ENCODE measurements at places on chromosomes 2 and 18.

- DNase-seq: no peak
These were observed 71.4 kb upstream of the THOC1 start for GRCh38 chr18:339200-339599.

DNA sequence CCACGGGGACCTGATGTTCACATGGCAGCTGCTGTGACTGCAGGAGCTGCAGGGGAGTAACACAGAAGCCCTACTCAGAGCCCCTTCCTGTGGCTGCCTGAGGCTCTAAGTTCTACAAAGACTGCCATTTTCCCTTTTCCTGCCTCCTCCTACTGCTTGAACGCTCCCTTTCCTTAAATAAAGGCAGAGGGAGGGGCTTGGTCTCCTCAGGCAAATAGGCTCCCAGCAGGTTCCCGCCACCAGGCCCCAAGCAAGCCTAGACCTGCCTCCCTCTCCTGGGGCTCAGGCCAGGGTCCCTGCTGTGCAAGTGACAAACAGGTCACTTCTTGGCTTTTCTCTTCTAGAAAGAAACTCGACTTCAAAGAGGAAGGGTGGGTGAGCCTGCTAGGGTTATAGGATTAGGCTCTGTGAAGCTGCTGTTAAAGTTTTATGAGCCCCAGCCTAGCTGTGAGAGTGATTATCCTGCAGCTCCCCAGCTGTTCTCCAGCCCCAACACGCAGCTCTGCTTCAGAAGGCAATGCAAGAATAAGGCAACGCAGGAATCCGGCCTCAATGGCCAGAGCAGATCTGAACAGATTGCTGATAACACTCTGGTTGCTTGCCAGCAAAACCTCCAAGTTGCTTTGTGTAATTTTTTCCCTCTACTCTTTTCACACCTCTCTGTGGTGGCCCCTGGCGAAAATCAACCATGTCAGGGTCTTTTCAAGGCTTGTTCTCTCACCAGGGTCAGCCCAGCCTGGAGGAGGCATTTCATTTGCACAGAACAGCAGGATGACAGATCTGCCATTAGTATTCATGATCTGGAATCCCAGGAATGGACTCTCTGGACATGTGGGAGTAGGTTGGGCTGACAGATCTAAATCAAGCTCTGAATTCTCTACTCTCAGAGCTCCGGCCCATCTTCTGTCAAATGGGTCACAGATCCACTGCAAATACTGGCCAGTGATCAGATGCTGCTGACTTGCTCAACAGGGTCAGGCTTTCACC, 71.3 kb downstream of the MRO start:
- no peak for DNase-seq

GRCh38 chr2:112582314-112582746, 2.1 kb upstream of the CHCHD5 start:
- DNase-seq: peak; percentile 65

GRCh38 chr2:111659361-111660333, 224.3 kb downstream of the ANAPC1 start:
- DNase-seq: peak; percentile 83

GRCh38 chr2:180367815-180368214, 360.7 kb upstream of the CWC22 start:
- DNase-seq: no peak

DNA sequence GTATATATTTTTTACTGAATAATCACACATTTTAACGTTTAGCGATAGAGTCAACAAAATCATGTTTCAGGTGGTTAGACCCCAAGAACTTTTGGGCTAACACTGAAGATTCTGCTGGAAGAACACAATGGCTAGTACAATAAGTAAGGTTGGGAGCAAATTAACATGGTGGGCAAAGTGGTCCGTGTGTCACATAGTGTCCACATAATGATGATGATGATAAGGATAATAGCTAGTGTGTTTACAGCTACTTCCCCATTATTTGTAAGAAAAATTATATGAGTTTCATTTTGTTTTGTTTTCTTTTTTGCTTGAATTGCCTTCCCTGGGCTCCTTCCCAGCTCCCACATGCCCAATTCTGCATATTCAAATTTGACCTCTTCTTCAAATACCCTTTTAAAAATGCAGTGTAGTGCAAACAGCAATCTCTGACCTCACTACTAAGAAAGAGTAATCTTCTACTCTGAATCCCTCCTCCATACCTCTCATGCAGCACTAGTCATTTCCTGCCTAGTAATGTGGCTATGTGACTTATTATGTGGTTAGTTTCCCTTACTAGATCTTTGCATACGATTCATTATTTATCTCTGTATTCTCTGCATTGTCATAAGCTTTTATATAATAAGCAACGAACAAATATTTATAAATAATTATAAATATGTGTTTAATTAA, 16.9 kb upstream of the VPS54 start:
- peak; percentile 55 for DNase-seq

DNA sequence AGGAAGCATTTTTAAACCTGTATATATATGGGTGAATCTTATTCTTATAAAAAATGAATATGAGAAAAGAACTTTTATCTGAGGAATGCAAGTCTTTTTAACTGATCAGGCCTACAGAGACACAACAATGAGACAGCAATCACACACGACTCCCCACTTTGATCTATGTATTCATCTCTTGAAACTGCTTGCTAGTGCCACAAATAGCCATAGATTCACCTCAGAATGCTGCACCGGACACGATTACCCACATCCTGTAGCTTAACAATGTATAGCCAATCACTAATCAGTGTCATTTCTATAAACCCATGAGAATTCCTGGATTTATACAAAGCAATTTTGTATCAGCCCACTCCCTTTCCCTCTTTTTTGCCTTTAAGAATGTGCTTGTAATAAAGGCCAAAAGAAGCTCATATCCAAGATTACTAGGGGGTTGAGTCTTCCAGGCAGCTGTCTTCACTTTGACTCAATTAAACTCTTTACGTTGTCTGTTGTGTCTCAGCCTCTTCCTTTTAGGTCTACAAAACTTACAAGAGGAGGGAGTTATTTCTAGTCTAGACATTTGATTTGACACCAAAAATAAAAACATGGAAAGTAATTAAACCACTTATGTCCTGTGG, 94.9 kb downstream of the MBD2 start:
- no peak for DNase-seq

GRCh38 chr18:77039196-77040130, 93.1 kb downstream of the MBP start:
- no peak for DNase-seq

DNA sequence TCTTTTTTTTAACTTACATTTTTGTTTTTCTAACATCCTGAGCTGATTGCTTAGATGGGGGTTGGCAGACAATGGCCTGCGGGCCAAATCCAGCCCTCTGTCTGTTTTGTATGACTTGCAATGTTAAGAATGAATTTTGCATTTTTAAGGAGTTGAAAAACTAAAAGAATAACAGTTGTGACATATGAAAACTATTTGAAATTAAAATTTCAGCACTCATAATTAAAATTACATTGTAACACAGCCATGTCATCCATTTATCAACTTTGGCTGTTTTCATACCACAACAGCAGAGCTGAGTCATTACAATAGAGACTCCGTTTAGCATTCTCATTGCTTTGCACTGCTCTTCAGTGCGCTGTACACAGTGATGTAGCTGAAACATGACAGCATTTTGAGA, 94.1 kb upstream of the MC4R start:
- DNase-seq: no peak

DNA sequence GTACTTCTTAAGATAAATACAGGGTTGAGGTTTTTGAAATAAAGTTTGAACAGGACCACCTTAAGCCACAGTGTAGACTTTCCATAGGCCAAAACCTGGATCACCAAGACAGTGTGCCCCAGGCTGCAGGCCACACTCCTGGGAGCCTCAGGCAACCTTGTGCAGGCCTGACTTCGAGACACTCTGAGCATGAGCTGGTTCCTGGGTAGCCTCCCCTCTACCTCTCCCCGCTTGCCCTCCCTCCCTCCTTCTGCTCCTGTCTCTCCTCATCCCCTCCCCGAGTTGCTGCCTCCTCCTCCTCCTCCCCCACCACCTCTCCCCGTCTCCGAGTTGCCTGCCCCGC, 10.6 kb upstream of the PROC start:
- no peak for DNase-seq

DNA sequence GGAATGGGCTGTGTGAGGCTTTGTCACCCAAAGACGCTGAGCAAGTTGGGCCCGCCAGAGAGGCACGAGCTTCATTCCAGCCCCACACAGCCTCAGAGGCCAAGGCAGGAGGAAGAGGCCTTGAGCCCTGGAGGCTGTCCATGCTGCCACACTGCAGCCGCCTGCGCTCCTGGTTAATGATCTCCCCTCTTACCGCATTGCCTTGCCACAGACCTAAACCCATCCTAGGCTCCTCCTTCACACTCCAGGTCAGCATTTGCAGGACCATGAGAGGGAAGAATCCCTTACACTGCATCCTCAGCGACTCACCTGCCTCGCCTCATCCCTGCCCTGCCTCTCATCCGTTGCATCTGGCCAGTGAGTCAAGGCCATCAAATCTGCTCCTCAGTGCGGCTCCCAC, 24.6 kb downstream of the KIF3C start:
- DNase-seq: no peak

DNA sequence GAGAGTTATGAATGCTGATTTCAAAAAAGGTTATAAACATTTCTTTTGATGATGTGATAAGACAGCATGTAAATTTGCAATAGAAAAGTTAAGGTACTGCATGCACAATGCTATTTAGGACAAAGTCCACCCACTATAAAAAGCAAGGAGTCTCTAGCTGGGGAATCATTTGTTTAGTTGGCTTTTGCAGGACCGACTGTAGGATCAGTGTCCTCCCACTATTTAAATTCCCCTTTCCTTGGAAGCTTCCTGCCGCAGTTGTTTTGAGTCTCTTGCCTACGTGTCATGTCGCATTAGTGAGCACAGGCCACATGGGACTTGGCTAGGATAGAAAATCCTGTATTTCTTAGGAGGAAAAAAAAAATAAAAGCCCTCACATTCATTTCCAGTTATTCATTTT, 13.1 kb downstream of the QPCT start:
- no peak for DNase-seq

- peak; percentile 24 for DNase-seq
These were observed 549.0 kb upstream of the VRK2 start for GRCh38 chr2:57497489-57498096.

- DNase-seq: no peak
These were observed 63.9 kb upstream of the TTC39C start for GRCh38 chr18:23950644-23951043.

DNA sequence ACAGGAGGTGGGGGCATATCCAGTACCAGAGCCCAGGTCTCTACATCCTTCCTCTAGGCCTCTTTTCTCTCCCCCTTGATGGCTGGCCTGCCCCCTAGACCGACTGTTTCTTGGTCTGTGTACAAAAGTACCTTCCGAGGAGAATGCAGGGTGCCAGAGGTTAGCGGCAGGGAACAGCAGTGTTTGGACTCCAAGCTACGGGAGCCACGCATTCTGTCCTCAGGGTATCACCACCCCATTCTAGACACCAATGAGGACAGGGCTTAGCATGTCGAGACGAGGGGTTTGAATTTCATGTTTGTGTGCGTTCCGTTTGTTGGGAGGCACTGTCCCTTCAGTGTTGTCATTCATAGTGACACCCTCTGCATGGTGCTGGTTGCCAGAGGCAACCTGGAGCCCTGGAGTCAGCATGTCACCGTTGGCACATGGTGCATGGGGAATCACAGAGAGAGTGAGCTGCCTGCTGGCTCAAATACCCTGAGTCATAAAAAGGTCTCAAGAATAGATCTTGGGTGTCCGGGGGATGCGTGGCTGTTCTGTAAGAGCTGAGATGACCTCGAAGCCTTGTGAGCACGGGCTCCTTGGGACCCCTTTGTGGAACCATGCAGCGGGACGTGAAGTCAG, 57.2 kb upstream of the LDLRAD4 start:
- no peak for DNase-seq

DNA sequence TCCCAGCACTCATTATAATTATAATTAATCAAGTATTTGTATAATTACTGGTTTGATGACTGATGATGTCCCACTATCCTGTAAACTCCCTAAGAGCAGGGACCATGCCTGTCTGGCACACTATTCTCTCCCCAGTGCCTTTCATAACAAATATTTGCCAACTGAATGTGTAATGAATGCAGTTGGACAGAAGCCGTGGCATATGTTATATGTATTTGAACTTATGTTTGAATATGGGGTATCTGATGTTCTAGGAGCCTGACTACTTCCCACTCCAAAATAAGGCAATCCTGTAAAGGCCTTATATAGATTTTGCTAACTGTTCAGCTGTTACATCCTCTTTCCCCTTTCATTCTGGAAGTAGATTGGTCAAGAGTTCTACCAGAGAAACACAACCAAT, 19.7 kb downstream of the OSBPL6 start:
- DNase-seq: no peak

- no peak for DNase-seq
These were observed 12.3 kb upstream of the PARD6G start for GRCh38 chr18:80259610-80260009.

GRCh38 chr2:26653207-26654060, 12.3 kb upstream of the CIB4 start:
- DNase-seq: no peak

DNA sequence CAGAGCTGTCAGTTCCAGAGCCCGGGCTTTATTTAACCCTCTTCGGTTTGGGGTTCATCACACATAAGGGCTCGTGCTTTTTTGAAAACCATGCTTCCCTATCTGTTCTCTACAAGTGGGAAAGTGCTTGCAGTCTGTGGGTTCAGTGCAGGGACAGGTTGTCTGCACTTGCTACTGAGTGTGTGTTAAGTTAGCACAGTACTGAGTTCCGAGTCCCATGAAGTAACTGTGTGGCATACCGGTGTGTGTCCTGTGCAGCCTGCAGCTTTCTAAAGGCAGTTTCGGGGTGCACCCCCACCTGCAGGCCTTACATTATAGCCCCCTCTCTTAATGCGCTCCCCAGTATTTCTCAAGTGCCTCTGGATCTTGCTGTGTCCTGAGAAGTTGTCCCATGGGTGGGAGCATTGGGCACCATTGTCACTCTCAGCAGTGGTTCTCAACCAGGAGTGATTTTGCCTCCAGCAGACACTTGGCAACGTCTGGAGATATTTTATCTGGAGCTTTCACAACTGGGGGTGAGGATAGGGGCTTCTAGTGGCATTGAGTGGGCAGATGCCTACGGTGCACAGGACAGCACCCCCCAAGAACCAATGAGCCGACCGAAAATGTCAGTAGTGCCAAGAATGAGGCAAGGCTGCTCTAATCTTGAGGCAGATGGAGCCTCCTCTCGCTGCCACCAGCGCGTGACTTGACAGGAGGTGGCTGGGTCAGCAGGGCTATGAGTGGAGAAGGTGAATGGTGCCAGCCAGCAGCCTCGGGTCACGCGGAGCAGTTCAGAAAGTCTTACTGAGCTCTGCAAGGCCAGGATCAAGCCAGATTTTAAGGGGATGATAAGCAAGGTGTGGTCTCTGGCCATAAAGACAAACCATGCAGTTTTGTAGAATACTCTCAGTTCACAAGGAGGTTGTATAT, 152.2 kb downstream of the SMAD7 start:
- DNase-seq: no peak

All from HS-5 (cell line).